NCI-H2081 treated with DMSO at 0.1 percent for 48 hours (cell line): ENCODE measurements at places on chromosomes 5 and 9.

- no peak for DNase-seq
Observed at GRCh38 chr9:81832571-81833285, 95.5 kb upstream of the SPATA31D4 start.

DNA sequence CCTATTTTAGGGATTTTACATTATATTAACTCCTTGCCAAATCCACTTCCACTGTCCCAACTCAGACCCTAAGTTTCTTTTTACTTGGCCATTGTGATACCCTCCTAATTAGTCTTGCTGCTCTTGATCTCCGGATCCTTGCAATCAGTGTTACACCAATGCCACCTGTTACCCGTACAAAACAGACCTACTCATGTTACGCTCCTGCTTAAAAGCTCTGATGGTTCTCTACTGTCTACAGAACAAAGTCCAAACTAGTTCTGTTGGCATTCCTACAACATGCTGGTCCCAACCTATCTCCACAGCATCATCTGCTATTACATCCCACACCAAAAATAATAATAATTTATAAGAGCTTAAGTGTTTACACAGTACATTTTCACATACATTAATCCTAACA is 9.8 kb downstream of the ECPAS start:
- DNase-seq, result no peak

DNA sequence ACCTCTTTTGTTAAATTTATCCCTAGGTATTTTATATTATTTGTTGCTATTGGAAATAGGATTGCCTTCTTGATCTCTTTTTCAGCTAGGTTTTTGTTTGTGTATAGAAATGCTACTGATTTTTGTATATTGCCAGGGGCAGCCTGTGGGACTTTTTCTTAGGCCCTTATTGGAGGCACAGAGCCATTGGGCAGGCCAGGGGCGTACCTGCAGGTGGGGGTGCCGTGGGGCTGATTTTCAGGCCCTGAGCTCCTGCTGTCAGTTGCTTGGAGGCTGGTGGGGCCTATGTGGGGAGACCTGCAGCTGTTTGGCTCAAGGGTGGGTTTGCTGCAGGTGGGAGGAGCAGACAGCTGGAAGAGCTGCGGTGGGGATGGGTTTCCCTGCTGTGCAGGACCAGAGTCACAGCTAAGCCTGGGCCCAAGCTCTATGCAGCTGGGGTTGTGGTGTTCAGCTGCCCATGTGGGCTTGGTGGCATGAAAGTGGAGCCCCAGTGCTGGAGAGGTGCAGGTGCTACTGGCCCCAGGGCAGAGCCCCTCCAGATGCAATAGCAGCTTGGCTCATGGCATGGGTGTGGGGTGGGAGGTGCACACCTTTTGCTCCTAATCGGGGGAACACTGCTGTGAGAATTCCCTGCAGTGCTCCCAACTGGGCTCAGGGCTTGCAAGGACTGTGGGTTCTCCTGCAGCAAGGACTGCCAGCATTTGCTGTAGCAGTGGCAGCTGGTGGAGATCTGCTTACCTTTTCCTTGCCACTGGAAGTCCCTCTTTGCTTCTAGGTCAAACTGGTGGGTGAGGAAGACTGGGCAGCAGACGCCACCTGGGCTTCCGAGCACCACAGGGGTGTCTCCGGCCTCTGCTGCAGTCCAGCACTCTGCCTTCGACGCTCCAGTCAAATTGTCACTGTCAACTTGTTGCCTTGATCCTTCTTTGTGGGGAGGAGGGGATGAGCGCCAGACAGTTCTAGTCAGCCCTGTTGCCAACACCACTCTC is 7.6 kb upstream of the CLPTM1L start:
- no peak for DNase-seq

DNA sequence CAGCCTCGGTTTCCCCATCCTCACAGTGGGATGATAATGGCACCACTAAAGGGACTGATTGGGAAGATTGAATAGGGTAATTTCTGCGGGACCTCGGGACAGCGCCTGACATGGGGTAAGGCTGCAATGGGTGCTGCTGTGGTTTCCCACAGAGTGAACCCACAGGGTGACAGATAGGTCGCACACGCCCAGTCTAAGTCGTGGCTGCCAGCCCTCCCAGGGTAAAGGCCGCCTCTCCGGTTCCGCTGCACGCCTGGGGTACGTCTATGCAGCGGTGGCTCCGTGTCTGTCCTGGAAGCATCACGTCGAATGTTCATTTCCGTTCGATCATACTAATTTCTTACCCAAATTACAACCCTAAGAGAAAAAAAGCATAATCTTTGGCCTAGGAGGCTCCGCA is 631 bp downstream of the CFAP77 start:
- no peak for DNase-seq

DNA sequence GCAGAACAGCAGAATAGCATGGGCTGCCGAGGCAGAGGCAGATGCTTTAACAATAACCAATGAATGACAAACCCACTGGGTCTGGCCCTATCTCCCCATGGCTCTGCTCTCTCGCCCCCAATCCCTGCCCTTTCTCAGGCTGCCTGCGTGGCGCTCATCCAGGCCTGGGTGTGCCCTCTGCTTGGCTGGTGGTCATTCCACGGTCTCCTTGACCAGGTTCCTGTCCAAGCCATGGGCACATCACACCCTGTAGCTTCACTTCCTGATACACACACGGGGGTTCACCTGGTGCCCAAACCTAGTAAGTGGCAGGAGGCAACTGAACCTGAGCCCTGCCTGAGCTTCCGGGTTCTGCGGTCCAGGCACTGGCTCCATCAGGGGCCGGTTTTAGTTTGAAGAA is 87.6 kb downstream of the DAP start:
- no peak for DNase-seq

DNA sequence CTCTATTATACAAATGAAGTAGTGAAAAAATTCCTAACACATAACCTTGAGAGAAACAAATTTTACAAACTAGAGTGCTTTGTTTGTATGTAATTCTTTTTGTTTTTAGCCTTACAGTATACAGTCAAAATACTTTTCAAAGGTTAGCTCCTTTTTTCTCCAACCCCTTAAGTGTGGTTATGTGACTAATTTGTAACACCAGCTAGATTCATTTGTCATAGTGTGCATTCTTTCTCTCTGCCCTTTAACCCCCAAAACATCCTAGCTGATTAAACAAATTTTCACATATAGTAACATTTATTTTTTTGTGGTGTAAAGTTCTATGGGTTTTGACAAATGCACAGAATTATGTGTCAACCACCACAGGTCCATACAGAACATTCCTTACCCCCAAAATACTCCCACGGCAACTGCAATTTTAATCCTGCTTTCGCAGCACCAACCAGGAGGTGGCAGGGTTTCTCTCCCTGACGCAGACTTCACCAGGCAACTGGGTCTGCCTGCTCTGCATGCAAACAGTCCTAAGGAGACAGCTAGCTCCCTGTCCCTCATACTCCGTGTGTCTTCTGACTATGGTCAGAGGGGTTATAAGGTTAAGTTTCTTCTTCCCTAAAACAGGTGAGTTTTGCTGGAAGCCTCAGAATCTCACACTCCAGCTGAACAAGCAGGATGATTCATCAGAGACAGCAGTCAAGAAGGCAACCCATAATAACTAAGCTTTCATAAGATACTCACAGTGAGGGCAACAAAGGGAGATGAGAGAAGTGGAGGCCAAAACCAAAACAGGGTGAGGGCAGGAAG is 44.5 kb upstream of the NR5A1 start:
- DNase-seq, result no peak

- no peak for DNase-seq
Observed at GRCh38 chr9:128459011-128459410, 3.2 kb downstream of the ODF2 start.

- DNase-seq, result no peak
Observed at GRCh38 chr5:98128846-98129245, 644.6 kb upstream of the RGMB start.

- no peak for DNase-seq
Observed at GRCh38 chr5:157511651-157512644, 51.9 kb downstream of the NIPAL4 start.

- DNase-seq, result no peak
Observed at GRCh38 chr5:79512049-79512448, 1.9 kb downstream of the HOMER1 start.

DNA sequence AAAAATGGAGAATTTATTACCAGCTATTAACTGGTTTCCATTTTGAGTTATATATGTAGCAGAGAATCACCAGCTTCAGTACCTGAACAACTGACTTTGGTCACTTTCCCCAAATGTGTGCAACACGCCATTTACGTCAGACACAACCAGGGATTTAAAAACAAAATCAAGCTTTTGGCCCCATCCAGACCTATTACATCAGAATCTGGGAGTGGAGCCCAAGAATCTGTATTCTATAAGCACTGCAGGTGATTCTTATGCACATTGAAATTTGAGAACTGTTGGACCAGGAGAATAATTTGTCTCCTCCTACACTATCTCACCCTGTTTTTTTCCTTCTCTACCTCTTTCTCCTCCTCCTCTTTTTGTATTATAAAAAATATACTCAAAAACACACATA is 295.9 kb downstream of the PRELID2 start:
- no peak for DNase-seq

DNA sequence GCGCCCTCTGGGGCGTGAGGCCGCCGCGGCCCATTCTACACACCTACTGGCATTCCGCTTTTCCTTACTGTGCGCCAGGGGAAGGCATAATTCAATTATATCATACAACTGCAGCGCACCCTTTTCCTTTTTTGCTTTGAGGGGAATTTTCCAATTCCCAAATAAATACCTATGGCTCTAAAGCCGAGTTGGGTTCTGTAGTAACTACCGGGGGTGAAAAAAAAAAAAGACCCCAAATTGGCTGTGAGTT is 34.1 kb upstream of the NFIB start:
- no peak for DNase-seq

DNA sequence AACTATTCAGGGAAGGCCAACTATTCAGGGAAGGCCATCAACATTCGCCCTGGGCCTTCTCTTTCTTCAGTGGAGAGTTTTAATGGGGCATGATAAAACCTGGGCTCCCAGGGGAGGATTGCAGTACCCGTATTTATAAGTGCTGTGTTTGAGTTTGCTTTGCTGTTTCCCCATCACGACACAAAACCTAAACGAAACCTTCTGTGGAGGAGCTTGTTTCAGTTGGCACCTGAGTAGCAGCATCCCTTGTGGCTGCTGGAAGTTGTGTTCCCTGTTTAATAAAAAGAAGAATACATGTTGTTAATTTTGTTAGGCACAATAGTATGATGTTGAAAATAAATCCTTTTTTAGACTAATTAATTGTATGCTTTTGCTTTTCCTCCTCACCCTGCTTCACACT is 8.3 kb downstream of the WDR31 start:
- DNase-seq, result no peak

DNA sequence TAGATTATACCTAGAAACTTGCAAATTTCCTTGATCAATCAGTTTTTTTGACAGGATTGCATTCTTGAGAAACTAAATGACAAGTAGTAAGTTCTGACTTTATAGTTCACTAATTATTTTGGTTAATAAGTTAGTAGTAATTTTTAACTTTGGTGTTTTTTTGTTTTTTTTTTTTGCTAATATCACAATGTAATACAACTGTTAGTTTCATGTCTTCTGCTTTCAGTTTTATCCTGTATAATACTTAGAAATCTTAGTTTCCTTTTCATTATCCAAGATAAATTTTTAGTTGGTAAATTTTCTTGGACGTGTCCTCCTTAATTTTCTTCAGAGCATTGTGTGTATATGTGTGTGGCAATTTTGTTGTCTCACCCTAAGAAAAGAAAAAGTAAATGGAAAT is 57.8 kb downstream of the CWC27 start:
- DNase-seq, result no peak

GRCh38 chr9:126474786-126475485 is 138.8 kb upstream of the LMX1B start:
- DNase-seq, result no peak

DNA sequence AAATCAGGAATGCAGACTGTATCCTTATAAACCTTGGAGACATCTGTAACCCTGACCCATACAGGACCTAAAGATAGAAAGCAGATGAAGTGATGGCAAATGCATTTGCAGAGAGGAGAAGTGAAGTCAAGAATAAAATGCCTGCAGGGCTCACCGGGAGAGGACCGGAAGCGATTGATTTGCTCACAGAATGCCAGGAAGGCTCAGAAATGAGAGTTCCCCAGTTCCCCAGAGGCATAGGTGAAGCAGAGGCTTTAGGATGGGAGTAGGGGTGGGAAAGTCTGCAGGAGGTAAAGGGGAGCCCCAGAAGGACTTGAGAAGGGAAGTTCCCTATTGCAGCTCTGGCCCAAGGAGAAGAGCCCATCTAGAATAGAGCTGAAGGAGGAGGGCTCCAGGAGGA is 63.9 kb upstream of the TNFAIP8 start:
- DNase-seq, result no peak

GRCh38 chr5:54742417-54742891 is 224.9 kb downstream of the SNX18 start:
- no peak for DNase-seq

DNA sequence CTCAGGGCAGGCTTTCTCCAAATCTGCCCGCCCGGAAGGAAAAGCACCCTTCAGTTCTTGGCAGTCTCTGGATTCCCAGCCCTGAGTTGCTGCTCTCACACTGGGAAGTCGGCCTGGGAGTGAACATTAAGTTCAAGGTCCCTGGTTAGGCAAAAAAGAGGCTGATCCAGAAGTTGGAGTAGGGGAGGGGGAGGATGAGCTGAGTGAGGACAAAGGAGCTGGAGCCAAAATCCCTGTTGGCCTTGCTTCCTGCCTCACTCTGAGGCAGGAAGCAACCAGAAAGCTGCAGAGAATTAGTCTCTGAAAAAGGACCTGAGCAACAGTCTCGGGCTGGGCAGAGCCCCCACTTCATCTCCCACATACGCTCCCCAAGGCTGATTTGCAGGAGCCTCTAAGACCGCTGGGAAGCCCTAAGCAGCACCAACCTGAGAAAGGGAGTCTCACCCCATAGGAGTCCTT is 15.0 kb upstream of the RPS14 start:
- no peak for DNase-seq

DNA sequence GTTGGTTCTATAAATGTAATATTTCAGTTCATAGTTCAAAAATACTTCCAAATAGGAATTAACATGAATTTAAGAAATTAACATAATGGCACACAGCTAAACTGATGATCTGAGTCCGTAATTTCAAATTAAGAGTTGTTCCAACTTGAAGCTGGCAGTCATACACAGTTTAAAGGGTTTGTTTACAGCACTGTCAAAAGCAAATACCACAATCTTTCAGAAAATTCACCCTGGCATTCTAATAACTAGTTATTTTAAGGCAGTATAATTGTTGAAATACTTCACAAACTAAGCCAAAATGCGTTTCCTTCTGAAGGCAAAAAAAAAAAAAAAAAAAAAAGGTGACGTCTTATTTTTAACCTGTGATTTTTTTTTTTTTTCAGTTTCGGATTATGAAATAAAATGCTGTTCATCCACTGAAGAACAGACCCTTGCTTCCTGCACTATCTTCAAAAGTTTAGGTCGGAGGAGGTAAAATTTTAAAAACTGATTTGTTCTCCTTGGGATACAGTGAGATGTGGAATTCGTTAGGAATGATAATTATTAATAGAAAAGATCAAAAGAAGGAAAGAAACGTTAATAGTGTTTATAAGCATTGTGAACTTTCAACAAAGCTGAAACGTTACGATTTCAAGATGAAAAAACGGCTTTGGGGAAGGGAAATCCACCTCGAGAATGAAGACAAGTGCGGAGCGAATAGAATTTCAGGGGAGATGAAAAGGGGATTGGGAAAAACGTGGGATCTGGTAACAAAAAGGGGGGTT is 850 bp downstream of the IL6ST start:
- DNase-seq, result no peak
